ENCODE measurements at places on chromosomes 12 and 14. TPM values are rescaled to one million over a fixed set of nuclear protein-coding genes. Genes with fewer than 3 reads are reported as not detected.

GRCh38 chr12:114852976-114853529 lies 169.1 kb upstream of the TBX3 start:
- DNase-seq, result no peak

DNA sequence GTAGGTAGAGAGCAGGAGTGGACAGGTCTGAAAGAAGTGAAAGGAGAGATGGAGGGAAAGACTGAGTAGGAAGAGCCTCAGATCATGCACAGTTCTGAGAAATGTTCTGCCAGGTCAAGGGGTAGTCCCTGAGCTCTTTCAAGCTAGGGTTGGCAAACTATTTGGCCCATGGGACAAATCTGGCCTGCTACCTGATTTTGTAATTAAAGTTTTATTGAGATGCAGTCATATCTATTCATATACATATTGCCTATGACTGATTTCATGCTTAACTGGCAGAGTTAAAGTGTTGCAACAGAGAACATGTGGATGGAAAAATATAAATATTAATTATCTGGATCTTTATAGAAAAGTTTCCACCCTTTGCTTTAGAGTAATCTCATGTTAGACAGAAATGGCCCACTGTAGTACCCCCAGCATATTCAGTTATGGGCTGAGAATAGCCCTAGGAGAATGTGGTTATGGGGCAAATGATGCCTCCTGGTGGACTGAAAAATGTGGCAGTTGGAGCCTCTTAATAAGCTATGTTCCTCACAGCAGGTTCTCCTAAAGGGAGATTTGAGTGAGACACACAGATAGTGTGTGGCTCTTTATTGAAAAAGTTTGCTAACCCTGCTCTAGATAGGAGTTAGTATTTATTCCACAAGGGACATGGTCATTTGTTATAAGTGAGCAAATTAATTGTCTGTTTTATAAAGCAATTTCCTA lies 476.9 kb downstream of the LRIG3 start:
- DNase-seq, result no peak

DNA sequence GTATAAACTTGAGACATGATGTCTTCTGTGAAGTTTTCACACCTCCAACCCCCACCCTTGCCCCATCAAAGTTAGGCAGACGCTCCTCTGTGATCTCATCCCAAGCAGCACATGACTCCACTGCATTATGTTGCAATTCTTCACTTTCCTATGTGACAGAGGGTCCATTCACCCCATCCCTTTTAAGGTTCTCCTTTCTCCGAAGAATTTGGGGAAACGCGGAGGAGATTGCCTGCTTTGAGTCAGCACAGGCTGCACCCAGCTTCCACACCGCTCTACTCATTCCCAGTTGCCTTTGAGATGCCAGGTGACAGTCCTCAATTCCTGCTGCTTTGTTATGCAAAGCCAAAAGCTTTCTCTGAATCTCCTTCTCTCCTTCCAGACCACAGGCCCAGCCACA lies 61.8 kb downstream of the PHLDA1 start:
- DNase-seq, result no peak

DNA sequence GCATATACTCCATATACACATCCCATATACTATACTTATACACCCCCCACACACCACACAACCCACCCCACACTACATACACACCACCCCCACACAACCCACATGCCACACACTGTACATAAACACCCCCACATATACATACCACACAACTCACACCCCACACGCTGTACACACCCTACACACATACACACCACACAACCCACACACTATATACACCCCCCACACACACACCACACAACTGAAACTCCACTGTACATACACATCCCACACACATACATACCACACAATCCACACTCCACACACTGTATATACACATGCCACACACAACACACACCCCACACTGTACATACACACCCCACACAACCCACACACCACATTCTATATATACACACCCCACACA lies 81.0 kb downstream of the NOC4L start:
- no peak for DNase-seq

The LRP10 gene
- 114 TPM for total RNA-seq

GRCh38 chr12:1093166-1093751 lies 102.2 kb downstream of the ERC1 start:
- no peak for DNase-seq

- DNase-seq, result no peak
Measured at GRCh38 chr14:74472601-74473000, 20.5 kb downstream of the NPC2 start.

The RIMBP2 gene
- not detected for total RNA-seq
